ENCODE measurements at places on chromosomes 16 and 17.

DNA sequence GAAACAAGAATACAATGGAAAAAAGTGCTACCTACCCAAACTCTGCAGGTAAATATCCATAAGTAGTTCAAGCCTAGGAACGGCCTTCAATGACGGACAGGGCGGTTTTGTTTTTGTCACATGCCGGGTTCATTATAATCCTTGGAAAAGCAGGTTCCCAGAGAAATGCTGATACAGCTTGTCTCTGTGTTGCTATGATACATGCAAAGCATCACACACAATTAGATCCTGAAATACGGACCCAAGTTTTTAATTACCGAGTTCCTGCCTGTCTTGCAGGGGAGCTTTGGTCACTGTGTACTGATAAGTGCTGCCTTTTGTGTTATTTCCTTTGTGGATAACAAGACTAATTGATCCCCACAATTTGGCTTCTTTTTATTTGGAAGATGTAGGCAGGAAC is 217.4 kb downstream of the HAPSTR1 start:
- DNase-seq, result no peak

- DNase-seq, result no peak
Measured at GRCh38 chr17:48643697-48644012, 17.5 kb upstream of the HOXB9 start.

DNA sequence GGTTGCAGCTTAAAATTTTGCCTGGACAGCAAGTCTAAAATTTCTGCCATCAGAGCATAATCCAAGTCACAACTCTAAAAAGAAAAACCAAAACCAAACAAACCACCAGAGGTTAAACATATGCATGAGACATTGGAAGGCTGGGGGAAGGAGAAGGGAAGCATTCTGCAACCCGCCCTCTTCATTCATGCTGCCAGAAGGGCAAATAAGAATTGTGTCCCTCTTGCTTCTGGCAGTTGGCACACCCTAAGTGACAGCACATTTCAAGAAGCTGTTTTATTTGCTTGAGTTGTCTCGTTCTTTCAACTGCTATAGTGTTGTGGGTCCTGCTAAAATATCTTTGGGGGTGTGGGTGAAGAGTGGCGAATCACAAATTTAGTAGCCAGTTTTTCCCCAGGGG is 99.6 kb downstream of the SKAP1 start:
- no peak for DNase-seq

- DNase-seq, result no peak
Measured at GRCh38 chr17:8896087-8896486, 28.6 kb upstream of the PIK3R6 start.
